CD4-positive, alpha-beta T cell treated with Interleukin-15 for 4 hours (primary cell): ENCODE measurements at places on chromosomes 4 and X.

GRCh38 chr4:120683897-120684540, 238.5 kb downstream of the PRDM5 start:
- DNase-seq, result no peak

DNA sequence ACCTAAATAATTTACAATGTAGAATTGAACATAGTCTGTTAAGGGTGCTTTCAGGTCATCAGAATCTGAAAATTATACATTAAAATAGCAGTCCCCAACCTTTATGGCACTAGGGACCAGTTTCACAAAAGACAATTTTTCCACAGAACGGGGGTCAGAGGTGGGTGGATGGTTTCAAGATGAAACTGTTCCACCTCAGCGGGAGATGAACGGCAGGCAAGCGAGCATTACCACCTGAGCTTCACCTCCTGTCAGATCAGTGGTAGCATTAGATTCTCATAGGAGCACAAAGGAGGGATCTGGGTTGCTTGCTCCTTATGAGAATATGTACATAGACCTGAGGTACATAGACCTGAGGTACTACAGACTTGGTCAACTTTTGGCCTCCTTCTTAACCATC, 29.0 kb downstream of the LRBA start:
- DNase-seq, result no peak

GRCh38 chrX:108297290-108297689, 140.9 kb downstream of the COL4A6 start:
- no peak for DNase-seq

DNA sequence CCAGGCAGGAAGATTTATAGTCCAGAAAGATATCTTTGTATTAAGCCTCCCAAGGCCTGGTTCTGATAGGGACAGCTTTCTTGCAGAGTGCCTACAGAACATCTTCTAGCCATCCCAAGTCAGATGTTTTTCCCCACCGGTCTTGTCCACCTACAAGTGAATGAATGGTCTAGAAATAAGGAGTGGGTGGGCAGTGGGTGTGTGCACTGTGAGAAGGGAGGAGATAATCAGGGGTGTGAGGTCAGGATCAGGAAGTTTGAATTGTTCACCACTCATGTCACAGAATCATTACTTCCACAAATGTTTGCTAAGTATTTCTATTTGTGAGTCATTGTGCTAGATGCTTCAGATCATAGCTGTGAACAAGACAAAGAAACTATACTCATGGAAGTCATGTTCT, 332.6 kb downstream of the NKX6-1 start:
- DNase-seq, result no peak

- DNase-seq, result no peak
Measured at GRCh38 chr4:77501240-77501639, 104.4 kb upstream of the CXCL13 start.
